Stimulated activated CD4-positive, alpha-beta T cell treated with anti-CD3 and anti-CD28 coated beads, Interleukin-4, amount 100 ng/mL, for 4 hours (primary cell): ENCODE measurements at places on chromosomes 2 and 18.

DNA sequence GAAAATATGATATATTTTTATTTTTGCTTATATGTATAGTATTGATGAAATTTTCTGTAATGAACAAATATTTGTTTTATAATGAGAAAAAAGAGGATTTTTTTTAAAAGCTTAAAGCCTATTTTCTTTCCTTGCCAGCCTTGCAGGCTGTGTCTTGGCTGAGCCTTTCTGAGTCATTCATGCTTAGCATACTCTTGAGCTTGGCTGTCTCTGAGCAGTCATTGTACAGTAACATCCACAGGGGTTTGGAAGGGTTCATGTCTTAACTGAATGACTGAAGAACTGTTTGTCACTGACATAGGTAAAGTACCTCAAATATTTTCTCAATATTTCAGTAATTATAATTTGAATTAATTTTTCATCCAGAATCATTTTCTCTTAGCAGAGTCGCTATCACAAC is 49.3 kb downstream of the GPR39 start:
- no peak for DNase-seq

- peak; percentile 7 for DNase-seq
These were observed 11.1 kb upstream of the CYS1 start for GRCh38 chr2:10091182-10091888.

GRCh38 chr18:50151926-50152325 is 43.0 kb downstream of the MYO5B start:
- DNase-seq, result no peak

GRCh38 chr2:47339745-47340541 is 63.0 kb upstream of the MSH2 start:
- DNase-seq, result peak; percentile 8

DNA sequence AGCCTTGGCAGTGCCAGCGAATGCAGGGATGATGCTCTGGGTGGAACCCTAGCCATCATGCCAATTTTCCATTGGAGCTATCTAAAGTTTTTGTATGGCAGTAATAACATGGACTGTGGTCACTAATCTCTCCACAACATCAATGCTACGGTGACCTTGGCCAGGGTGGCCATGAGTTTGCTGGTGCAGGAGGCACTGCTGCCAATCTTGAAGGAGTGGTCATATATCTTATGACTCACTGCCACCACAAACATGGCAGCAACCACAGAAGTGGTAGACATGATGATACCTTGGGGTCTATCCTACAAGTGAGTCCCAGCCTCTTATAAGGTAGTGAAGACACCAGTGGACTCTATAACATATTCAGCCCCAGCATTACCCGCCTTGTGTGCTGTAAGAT is 104.6 kb downstream of the EVA1A start:
- no peak for DNase-seq

DNA sequence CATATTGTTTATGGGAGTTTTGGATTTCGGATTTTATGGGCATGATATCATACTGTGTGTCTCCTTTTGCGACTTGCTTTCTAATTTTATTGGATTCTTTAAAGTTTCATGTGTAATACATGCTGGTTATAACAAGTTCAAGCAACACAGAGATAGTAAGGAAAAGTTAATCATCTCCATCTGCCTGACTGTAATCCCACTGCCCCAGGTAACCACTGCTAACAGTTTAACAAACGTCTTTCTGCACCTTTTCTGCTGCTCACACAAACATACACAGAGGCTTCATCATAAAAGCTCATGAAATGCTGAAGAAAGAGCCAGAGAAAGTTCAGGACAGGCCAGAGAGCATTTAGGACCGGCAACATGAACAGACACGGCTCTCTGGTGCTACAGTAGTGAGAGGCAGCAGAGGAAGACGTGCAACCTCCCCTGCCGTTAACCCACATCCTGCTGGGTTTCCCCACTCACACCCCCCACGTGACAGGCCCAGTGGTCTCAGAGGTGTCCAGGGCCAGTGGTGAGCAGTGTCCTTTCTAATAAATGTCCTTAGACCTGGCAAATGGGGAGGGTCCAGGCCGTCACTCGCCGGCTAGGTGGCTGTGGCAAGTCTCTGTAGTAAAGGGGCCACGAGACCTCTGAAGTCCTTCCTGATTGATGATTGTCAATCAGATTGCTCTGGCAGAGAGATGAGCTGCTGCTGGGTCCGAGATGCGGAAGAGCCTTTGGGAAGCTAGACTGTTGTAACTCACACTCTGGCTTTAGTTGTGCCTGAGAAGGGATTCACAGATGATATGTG is 43.0 kb upstream of the SLC1A4 start:
- peak; percentile 40 for DNase-seq

DNA sequence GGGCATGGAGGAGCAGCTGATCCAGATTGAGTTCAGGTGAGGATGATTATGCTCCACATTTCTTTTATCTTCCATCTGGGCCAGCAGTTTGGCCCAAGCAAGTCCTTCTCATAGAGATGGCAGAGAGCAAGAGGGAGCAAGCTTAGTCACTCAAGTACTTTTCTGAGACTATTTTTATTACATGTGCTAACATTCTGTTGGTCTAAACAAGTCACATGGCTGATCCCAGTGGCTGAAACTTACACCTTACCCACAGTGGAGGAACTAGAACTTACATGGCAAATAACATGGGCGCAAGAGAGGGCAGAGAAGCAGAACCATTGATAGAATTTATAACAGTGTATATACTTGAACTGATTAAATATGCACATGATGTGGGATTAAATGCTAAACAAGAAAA is 105.7 kb downstream of the KYNU start:
- no peak for DNase-seq

GRCh38 chr2:65955259-65955658 is 479.7 kb upstream of the MEIS1 start:
- no peak for DNase-seq

DNA sequence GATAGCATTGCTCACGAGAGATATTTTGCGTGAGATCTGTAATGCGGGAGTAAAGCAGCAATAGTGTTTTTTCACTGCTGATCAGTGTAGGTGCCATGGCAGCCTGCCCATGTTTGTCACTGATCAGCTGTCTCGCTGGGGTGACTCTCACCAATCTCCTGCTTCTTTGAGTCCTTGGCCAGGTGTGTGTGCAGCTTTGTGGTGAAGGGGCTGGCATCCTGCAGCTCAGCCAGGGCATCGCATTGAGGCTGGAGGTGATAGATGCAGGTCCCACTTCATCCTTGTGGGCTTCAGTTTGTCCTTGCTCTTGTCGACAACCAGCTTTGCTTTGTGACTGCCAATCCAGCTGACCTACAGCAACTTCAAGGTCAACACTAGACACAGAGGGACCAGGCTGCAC is 258.3 kb upstream of the CXCR4 start:
- no peak for DNase-seq

DNA sequence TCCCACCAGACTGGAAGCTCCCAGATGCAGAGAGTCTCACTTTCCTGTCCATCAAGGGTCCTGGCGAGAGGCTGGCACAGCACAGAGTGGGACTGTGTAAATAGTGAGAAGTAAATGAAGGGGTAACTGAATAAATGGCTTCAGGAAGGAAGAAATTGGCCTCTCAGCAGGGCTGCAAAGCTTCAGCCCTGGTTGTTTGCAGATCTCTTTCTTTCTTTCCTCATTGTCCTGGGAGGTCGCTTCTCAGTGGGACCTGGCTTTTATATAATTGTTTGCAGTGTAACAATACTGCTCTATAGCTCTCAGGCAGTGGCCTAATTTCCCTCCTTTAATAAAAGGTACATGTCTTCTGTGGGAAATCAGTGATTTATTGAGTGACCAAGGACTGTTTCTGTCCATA is 74.9 kb upstream of the GPR45 start:
- no peak for DNase-seq

DNA sequence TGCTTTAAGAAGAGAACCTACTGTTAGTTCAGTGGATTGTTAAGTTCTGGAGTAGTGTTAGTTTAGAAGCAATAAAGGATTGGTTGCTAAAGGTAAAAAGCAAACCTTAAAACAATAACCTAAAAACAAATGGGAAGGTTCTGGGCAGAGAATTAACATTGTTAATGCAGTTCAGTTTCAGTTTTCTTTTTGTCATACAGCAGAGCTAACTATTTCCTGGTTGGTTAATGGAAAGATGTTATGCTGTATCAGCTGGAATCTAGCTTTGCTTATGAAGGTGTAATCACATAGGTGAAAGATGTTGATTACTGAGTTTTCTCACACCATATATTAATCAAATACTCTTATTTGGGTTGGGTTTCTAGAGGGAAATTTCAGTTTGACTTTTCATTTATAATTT is 23.8 kb downstream of the SMAD4 start:
- no peak for DNase-seq

DNA sequence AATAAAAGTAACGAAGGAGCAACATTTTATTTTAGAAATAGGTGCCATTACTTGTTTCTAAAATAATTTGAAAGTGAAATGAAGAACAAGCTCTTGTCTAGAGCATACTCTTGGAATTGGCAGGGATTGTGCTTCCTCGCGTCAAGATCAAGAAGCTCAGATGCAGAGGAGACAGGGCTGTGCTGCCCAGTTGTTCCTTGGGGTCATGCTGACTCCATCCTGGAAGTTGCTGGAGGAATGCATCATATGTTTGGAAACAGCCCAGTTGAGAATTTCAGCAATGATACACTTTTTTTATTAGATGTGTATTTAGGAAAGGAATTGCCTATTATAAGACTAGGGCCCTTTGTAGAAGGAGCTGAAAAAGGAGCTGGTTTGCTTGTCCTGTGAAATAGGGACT is 17.2 kb downstream of the LTBP1 start:
- no peak for DNase-seq

- DNase-seq, result no peak
These were observed 71.2 kb downstream of the MCFD2 start for GRCh38 chr2:46844443-46844842.

- DNase-seq, result no peak
These were observed 25.6 kb upstream of the MYCN start for GRCh38 chr2:15914596-15915385.

DNA sequence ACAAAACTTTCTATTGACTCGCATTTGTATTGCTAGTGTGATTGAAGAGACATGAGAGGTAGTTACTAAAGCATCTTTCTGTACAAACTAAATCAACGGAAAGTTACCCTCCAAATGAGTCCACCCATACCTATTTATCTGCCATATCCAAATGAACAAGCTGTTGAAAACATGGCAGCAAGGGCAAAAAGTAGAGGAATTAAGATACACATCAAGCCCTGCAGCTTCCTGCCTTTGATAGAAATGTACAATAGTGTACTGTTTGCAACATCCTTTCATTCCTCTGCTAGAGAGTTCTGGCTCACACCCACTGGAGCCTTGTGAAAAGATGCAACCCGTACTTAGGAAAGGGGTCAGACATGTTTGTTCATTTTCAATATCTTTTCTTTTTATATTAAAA is 122.5 kb downstream of the ERBB4 start:
- DNase-seq, result no peak

- DNase-seq, result no peak
These were observed 375.3 kb upstream of the KLHL29 start for GRCh38 chr2:23009545-23010149.

DNA sequence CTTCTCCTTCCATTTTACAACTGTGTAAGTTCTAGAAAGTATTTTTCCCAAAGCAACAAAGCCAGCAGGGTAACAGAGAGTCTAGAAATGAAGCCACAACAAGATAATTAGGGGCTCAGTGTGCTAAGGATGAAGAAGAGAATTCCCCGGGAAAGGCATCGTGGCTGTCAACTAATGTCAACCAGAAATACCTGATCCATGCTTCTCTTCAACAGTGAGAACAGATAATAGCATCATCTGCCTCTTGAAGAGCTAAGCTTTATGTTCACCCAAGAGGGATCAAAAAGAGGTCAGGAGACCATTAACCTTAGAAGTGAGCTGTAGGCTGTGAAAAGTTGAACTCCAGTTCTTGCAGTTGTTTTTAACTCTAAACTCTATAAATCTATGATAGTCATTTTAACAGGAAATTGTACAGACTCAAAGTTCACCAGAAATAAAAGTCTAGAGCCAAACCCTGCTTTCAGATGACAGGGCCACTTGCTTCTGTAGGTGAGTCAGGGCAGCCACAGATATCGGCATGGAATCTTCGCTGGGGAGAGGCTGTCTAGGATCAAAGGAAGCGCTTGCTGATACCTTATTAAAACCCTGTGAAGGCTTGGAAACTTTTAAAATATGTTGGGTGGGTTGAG is 540.7 kb upstream of the ID2 start:
- DNase-seq, result no peak

- no peak for DNase-seq
These were observed 3.2 kb downstream of the RAB3GAP1 start for GRCh38 chr2:135055182-135055786.

DNA sequence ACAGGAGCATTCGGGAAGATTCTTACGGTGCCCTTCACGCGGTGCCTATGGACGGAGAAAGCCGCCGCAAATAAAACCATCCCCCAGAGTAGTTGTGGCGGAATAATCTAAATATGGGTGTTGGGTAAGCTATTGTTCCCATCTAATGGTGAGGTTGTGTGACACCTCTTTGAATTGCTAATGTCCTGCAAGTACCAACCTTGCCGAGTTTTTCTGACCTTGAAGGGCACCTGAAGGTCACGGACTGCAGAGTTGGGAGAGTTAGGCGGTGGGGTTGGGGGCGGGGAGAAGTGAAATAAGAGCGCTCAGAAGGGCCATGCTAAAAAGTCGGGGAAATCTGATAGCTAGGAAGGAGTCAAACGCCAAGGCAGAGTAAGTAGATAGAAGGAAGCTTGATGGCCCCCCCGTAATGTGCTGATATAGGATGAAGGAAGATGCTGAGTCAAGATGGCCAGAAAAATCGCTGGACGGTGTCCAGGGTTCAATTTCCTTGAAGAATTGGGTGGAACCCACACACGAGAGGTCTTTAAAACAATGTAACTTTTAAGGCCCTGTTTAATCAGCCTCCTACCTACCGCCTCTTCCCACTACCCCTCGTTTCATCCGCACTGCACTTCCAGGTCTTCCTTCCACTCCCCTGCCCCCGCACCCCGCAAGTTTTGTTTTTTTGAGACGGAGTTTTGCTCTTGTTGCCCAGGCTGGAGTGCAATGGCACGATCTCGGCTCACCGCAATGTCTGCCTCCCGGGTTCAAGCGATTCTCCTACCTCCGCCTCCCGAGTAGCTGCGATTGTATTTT is 600 bp downstream of the KATNAL2 start:
- DNase-seq, result no peak

DNA sequence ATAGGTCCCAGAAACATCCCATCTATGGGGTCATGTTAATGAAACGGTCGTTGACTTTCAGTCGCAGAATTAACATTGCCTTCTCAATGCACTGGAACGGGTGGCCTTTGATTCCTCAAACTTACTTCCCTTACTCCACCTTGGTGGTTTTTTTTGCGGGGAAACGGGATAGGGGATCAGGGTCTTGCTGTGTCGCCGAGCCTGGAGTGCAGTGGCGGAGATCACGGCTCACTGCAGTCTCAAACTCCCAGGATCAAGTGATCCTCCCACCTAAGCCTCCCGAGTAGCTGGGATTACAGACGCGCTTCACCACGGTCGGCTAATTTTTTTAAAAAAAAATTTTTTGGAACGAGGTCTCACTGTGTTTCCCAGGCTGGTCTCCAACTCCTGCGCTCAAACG is 754 bp downstream of the ATG16L1 start:
- DNase-seq, result no peak

- DNase-seq, result no peak
These were observed 24.3 kb upstream of the AFF3 start for GRCh38 chr2:100166701-100167100.

DNA sequence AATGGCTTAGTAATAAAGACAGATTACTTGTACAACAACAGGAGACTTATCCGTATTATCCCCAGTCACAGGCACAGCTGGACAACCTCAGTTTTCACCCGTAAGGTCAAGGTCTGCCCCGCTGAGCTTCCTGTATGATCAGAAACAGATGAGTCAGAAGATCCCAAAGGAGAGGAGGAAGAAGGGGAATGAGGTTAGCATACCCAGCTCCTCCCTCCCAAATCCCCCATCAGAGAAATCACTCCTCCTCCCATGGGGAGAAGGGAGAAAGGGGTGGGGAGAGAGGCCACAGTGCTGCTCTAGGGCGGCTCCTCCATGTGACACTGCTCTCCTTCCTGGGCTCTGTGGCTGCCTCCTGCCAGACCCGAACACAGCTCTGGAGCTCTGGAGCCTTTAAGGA is 53.8 kb upstream of the SPTBN1 start:
- no peak for DNase-seq
